Large intestine (tissue), 12 donors: ENCODE measurements at places on chromosomes 1 and 21. TPM values are rescaled to one million over a fixed set of nuclear protein-coding genes. Genes with fewer than 3 reads are reported as not detected.

Gene SH2D1B
- polyA plus RNA-seq, result 2.1 TPM

- no peak for DNase-seq
These were observed 67.5 kb upstream of the MUTYH start for GRCh38 chr1:45407629-45408287.

Gene THEM5
- polyA plus RNA-seq, result 0.45 TPM

DNA sequence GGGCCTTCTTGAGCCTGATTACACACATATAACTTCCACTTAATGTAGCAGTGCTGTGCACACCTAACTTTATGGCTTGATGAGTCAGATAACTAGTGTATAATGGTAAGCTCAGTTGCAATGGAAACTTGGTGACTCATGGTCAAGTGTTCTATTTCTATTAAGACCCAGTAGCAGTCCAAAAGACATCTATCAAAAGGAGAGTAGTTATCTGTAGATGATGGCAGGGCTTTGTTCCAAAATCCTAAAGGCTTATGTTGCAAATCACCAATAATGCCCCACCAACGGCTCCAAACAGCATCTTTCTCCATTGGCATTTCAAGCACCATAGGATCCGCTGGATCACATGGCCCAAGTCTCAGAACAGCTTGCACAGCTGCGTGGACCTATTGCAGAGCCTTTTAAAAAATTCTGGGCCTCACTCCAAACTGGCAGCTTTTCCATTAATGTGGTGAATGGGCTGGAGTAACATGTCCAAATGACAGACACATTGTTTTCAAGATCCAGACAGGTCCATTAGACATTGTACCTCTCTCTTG is 566.8 kb upstream of the USP24 start:
- DNase-seq, result peak; percentile 76

DNA sequence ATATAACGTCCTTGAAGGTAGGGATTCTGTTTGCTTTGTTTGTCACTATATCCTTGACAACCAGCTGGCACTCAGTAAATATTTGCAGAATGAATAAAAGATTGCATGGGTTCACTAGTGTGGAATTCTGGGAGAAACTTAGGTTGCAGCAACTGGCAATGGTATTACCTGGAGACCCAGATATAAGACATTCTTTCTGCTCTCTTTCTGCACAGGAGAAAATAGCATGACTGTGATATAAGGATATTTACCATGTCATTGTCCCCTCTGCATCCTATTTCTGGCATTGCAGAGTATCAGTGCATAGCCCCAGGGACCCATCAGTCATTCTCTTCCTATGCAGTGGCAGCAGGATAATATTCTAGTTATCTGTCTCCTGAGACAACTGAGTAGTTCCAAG is 308.9 kb upstream of the LRRC7 start:
- peak; percentile 20 for DNase-seq
